Right renal cortex interstitium (tissue), 3 donors: ENCODE measurements at places on chromosomes 6 and 20.

- no peak for DNase-seq
Measured at GRCh38 chr6:63975699-63976098, 340.1 kb downstream of the PHF3 start.

DNA sequence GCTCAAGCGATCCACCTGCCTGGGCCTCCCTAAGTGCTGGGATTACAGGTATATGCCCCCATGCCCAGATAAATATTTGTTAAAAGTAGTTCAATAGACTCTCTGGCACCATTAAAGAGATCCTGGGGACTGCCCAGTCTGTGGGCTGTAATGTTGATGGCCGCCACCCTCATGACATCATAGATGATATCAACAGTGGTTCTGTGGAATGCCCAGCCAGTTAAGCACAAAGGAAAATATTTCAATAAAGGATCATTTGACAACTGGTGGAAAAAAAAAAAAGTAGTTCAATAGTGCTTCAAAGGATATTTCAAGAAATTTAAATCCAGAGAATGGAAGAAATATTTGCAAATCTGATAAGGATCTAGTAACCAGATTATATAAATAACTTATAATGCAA is 1.5 kb upstream of the CRIP3 start:
- no peak for DNase-seq

- no peak for DNase-seq
Measured at GRCh38 chr20:41047975-41048305, 19.3 kb downstream of the TOP1 start.

DNA sequence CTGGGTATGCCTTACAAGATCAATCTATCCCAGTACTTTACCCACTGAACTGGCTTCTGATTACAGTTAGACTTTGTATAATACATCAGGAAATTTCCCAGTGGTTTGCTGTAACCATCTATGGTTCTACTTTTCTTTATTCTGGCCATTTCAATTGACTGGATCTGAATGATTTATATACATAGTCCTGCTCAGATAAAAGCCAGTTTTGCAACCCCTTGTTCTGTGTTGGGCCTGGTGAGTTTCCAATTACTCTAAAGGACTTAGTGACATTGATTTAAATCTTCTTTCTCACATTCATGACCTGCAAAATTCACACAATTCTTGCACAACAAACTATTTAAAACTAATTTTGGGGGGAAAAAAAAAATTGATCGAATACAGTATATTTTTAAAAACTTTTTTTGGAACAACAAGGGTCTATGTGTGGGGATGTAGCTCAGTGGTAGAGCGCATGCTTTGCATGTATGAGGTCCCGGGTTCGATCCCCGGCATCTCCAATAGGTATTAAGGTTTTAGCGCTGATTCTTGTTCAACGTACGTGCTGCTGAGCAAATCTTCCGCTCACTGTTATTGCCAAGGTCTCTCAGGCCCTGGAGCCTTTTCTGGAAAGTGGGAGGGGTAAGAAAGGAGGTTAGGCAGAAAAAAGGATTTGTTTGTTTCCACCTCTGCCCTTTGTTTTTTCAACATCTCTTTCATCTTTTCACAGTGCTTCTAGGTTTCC is 117.5 kb downstream of the GPX5 start:
- DNase-seq: no peak

GRCh38 chr6:169800668-169801395 is 49.4 kb downstream of the ERMARD start:
- no peak for DNase-seq

DNA sequence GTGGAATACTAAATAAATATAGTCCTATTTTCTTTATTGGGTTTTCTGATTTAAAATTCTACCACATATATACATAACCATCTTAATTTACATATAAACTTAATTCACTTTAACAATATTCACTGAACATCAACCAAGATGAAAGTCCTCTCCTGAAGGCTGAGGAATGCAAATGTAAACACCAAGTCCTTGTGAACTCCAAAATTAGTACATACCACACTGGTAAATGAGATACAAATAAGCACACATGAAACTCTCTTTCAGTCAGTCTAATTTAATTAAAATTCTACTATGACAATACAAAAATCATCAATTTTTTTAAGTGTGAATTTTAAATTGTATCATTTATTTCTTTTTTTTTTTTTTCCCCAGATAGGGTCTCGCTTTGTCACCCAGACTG is 205.1 kb upstream of the RUNX2 start:
- DNase-seq: no peak

- DNase-seq: no peak
Measured at GRCh38 chr20:31821427-31821826, 2.3 kb downstream of the MYLK2 start.

GRCh38 chr6:161658211-161658610 is 384.4 kb upstream of the AGPAT4 start:
- no peak for DNase-seq

DNA sequence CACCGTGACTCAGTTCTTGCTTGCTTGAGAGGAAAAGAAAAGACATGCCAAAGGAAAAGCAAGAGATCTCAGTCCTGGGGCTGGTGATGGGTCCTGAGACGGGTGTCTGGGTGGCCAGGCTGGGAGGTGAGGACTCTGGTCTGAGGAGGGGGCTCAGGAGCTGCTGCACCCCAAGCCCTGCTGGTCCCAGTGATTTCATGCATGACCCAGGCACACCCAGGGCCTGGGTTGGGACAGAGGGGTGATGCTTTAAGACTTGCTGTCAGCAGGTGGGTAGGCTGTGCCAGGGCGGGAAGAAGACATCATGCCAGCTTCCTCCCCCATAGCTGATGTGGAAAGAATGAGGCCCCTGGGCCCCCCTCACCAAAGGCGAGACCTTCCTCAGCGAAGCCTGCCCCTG is 65.1 kb upstream of the PMEPA1 start:
- no peak for DNase-seq

- no peak for DNase-seq
Measured at GRCh38 chr6:98925831-98926230, 21.9 kb downstream of the FBXL4 start.

DNA sequence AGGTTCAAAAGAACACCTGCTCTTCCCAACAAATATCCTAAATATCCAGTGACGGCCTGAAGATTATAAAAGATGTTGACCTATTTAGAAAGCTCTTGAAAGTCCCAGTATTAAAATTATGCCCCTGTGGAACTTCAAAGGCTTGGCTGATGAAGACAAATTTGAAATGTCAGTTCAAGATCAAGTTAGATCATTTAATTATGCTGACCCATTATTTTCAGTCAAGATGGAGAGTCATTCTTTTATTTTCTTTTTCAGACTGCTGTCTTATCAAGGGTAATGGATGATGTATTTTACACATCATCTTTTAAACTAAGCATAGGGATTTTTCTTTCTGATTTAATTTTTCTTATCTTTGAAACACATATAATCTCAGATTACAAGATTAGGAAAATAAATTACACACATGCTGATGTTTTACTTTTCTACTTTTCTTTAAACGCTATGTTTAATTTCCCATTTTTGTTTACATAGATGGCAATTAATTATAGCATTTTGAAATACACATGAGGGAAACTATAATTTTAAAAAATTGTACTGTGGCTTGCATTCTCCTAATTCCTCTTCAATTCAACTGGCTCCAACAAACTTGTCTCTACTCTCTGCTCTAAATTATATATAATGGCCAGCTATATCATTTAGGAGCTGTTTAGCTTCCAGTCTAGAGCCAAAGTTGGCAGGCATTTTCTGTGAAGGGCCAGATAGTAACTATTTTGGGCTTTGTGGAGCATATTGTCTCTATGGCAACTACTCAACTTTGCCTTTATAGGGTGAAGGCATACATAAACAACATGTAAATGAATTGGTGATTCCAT is 123.7 kb downstream of the RCAN2 start:
- peak; percentile 42 for DNase-seq

DNA sequence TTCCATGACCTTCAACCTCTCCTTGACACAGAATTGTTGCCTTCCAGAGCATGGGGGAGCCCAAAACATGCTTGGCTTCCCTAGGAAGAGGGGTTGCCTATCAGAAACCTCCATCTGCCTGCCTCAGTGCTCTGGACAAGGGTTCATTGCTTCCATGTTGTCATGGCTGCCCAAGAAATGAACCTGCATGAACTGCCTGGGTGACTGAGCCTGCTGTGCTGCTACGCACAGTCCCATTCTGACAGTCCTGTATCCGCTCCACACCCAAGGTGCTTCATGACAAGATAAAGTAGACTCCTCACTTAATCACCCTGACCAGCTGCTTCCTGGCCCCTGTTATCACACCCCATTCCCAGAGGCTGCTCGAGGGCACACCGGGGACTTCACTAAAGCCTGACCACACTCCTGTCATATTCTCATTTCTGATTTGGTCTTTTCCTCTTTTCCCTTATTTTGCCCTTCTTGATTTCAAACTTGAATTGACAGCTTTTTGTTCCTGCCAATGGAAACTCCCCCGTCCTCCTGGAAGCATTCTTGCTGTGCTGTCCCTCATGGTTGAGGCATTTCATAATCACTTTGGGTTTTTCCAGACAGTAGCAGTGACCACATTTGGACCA is 31.9 kb downstream of the GMPR start:
- DNase-seq: no peak

DNA sequence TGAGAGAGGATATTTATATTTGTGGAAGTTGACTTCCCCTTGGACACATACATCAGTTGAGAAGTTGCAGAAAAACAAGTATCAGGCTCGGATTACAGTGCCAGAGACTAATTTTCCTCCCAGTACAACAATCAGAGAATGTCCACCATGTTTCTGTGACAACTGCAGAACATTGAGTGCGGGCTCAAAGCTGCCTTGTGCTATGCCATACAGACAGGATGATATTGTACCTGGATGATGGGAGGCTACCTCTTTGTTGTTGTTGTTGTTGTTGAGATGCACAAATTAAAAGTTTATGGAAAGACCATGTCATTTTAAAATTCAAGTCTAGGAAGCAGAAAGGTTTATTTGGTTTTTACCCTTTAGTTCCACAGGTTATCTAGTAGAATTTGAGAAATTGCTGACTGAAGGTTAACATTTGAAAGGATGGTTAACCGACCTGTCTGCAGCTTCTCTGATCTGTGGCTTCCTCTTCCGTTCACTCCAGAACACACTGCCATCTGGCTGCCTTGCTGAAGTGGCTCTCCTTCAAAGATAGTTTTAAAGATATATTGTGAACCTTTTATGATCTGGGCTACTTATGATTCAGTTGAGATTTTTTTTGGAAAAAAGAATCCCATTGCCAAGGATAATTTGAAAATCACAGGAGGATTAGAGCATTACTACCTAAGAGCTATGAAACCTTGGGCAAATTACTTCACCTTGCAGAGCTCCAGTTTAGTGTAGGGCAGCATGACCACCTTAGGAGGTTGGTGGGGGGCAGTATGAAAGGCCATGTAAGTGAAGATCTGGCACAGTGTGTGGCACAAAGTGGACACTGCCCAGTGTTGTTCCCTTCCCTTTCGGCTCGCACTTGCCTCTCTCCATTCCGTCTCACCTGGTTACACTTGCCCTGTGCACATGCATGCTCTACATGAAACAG is 15.9 kb downstream of the TMEM200A start:
- DNase-seq: no peak

DNA sequence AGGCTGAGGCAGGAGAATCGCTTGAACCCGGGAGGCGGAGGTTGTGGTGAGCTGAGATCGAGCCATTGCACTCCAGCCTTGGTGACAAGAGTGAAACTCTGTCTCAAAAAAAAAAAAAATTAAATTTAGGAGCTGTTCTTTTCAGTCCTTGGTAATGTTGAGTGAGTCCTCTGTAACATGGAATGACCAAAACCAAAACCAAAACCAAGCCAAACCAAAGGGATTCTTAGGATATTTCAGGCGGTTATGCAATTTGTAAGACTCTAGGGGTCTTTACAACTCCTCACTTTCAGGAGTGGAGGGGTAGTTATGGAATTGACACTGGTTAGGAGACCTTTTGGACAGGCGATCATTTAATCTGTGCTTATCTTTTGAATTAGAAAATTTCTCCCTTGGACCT is 15.8 kb downstream of the TIAM2 start:
- DNase-seq: no peak

GRCh38 chr6:129069006-129069405 is 186.1 kb downstream of the LAMA2 start:
- no peak for DNase-seq

DNA sequence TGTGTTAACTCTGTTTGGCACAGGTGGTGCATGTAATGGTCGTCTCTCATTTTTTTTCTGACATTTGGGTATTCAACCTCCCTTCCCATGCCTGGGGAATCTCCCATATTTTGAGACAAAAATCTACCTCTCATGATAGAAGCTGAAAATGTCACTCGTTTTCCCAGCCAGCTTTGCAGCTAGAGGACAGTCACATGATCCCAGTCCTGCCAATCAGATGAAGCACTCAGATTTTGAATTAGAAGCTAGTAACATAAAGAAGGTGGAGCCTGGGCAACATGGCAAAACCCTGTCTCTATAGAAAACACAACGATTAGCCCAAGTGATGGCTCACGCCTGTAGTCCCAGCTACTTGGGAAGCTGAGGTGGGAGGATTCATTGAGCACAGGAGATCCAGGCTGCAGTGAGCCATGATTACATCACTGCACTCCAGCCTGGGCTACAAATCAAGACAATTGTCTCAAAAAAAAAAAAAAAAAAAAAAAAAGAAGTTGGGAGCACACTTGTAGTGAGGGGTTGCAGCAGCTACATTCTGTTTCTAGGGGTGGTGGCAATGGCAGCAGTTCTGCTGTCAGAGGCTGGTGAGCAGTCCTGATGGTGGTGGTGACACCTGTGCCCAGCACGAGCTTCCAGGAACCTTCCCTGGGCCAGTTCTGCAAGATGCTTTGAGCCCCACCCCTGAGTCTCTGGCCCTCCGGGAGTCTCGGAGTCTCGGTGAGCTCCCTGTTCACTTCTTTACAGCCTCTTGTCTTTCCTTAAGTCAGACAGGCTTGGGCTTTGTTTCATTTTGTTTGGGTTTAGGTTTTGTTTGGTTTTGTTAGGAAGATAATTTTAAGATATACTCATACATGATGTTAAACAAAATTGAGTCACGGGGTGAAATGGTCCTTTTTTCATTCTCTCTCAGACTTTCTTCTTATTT is 94.1 kb upstream of the KCNG1 start:
- no peak for DNase-seq
